CD4-positive, alpha-beta T cell treated with Interleukin-15 for 1 hour (primary cell): ENCODE measurements at places on chromosomes 4 and X.

GRCh38 chr4:7526491-7526890 lies 91.8 kb upstream of the PSAPL1 start:
- DNase-seq = no peak

DNA sequence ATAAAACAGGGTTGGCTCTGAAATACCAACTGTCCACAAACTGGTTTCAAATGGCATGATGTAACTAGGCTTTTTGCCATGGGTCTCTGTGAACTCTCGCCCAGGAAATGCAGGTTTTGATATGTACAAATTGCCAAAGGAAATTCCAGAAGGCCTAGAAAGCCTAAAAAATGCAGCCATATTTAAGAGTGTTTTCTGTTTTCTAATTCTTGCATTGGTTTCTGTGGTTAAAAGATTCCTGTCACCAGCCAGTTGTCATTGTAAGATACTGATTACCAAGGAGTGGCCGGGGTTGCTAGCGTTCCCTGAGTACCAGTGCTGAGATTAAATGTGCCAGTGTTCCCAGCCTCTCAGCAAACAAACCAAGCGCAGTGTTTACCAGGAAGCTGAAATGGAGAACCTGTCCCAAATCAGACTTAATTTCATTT lies 53.9 kb upstream of the SORBS2 start:
- no peak for DNase-seq

GRCh38 chr4:15233626-15234025 lies 194.2 kb upstream of the C1QTNF7 start:
- no peak for DNase-seq

GRCh38 chr4:183260491-183261151 lies 59.5 kb downstream of the CLDN22 start:
- no peak for DNase-seq

DNA sequence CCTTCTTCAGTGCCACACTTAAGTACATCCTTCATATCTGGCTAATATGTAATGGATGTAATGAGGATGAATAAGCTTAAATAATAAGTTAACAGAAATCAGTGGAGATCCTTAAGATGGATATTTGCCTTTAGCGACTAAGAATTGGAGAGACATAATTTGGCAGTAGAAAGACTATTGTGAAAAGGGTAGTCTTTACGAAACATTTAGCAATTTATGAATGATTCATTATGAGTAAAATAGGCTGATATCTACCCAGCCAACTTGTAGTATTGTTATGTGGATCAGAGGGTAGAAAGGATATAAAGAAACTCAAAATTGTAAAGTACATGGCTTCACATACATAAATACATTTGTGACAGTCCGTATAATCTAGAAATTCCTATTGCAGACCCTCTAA lies 2371.8 kb downstream of the PCDH7 start:
- DNase-seq = no peak

DNA sequence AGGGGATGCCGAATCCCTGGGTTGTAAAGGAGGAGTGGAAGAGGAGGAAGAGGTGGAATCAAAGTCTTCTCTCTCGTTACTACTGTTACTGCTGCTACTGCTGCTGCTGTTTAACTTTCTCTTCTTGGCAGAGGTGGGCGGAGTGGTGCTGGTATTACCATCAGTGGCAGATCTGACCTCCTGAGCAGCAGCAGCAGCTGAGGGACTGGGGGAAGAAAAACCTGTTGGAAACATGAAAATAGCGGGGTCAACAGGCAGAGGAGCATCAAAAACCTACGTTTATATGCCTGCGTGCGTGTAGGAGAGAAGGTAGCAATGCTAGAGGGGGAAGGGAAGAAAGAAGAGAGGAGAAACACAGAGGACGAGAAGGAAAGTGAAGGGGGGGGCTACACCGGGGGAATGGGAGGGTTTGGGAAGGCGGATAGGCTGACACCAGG lies 339 bp downstream of the CUL4B start:
- peak; percentile 25 for DNase-seq

- no peak for DNase-seq
These were observed 403.2 kb downstream of the KLHL13 start for GRCh38 chrX:117713411-117713810.

DNA sequence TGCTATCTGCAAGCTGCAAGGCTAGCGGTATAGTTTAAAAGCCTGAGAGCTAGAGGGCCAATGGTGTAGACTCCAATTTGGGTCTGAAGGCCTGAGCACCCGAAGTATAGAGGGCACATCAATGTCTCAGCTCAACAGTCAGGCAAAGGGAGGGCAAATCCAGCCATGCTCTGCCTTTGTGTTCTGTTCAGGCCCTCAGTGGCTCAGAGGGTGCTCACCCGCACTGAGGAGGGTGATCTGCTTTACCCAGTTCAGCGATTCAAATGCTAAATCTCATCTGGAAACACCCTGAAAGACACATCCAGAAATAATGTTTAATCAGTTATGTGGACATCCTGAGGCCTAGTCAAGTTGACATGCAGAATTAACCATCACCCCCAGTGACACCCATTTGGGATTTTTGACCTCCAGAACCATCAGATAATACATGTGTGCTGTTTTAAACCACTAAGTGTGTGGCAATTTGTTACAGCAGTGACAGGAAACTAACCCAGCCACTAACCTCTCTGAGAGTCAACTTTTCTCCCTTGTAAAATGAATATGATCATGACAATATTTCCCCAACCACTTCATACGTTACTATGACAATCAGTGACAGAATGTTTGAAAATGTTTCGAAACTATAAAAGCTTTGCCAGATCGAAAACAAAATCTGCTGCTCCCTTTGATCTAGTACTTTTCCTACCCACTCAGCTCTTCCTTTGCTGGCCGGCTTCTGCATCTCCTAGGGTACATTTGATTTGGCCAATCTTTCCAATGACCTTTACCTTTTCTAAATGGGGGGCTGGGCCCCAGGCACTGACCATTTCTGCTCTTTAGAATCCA lies 8.4 kb upstream of the TBL1X start:
- DNase-seq = peak; percentile 50

GRCh38 chr4:53861856-53862610 lies 202.4 kb downstream of the CHIC2 start:
- no peak for DNase-seq

DNA sequence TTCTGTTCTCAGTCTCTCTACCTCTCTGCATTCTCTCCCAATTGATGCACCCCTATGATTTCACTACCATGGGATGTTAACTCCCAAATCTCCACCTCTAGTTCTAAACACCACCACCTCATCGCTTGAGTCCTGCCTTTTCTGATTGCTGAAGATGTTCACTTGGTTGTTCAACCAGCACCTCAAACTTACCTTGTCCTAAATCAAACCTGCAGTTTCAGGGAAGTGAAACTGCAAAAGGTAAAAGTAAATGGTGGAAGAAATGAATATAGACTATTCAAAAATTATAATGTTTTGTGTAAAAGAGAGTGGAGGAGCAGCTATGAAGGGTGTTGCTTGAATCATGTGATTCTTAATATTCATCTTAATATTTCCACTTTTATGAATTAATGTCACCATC lies 91.0 kb downstream of the PDE5A start:
- DNase-seq = no peak

DNA sequence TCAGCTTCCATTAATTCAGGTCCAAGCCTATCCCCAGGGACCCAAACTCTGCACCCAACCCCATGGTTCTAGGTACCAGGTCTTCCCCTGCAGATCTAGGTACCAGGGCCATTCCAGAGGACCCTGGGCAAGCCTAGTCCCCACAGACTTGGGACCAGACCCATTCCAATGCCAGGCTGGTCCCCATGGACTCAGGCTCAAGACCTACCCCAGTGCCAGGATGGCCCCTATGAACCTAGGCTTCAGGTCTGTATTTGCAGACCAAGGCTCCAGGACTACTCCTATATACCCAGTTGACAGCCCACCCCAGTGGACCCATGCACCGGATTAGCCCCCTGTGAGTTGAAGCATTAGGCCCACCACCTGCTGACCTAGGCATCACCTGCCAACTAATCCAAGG lies 8.9 kb downstream of the MTHFD2L start:
- no peak for DNase-seq

DNA sequence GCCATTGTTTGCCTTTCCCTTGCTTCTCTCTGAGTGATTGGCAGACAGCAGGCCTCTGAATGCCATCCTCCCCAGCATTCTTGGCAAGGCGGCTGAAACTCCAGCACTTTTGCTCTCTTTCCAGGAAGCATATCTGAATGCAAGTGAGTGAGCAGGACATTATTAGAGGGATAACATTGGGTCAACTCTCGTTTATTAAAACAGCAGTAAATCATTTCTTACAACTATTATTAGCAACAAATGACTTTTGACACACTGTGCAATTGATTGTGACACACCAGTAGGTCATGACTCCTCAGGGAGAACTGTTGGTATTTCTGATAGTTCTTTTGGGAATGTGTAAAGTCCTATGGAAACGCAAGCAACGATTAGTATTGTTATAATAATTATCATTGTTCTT lies 103.8 kb downstream of the EFNB1 start:
- DNase-seq = no peak

- DNase-seq = no peak
These were observed at the start of gene ATOH1 for GRCh38 chr4:93828332-93828994. TSS of gene ATOH1 (plus strand) at chr4:93828753. CDS start at chr4:93828927, 174 bp downstream.

DNA sequence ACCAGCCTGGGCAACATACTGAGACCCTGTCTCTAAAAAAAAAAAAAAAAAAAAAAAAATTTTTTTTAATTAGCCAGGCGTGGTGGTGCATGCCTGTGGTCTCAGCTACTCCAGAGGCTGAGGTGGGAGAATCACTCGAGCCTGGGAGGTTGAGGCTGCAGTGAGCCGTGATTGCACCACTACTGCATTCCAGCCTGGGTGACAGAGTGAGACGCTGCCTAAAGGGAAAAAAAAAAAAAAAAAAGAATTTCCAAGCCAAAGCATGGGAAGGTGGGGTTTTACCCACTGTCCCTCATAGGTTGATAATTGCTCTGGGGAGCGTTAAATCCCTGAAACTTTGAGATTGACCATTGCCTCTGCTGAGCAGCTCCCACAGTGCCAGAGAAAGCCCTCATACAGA lies 427.5 kb downstream of the BCOR start:
- DNase-seq = no peak

DNA sequence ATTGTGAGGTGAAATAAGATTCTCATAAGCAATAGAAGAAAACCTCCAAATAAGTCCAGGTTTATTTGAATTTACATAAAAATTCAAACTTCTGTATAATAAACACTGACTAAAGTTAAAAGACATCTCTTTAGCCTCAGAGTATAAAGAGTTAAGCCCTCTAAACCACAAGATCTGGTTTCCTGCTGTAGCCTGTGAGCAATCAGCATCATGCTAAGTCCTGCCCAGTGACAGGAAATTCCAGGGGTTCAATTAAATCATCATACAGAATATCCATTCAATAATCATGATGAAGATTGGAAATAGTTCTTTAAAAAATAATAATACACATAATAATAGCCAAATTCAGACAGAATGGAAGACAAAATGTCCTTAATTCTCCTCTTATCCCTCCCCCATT lies 139.2 kb upstream of the DGKK start:
- DNase-seq = no peak

GRCh38 chrX:72294497-72294896 lies 11.2 kb downstream of the CITED1 start:
- no peak for DNase-seq

GRCh38 chr4:127417885-127418535 lies 214.7 kb upstream of the INTU start:
- no peak for DNase-seq

DNA sequence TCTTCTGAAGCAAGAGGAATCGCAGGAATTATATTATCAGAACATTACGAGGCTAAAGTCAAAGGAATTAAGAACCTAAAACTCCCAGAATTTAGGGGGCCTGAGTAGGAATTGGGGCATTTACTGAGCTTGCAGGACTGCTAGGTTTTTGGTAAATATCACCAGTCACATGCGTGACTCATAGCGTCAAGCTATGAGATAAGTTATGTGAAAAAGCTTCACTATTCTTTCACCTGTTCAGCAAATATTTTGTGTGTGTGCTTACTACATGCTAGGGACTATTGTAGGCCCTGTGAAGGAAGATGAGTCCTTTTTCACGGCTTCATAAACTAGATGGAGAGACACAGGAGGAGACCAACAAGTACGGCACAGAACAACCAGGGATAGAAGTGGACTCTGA lies 52.2 kb downstream of the MAGEA10 start:
- no peak for DNase-seq

DNA sequence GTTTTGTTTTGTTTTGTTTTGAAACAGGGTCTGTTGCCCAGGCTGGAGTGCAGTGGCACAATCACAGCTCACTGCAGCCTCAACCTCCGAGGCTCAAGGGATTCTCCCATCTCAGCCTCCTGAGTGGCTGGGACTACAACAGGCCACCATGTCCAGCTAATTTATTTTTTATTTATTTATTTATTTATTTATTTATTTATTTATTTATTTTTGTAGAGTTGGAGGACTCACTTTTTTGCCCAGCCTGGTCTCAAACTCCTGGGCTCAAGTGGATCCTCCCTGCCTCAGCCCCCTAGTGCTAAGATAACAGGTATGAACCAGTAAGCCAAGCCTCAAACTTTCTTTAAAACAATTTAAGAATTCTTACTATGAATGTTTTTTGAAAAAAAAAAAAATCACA lies 26.6 kb upstream of the PLS3 start:
- DNase-seq = no peak

DNA sequence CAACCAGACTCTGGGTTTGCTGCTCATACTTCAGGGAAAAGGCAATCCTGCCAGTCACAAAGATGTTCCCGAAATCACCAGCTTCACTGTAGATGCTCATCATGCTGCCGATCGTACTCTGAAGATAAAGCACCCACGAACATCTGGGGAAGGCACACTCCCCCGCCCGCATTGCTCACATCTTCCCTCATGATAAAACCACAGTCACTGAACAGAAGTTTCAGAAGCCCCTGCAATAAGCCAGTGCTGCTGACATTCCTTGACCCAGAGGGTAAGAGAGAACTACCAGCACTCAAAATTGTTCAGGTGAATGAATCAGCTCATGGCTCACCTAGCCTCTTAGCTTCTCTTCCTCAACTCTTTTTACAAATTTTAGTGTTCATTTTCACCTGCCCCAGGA lies 43.1 kb downstream of the SRPX2 start:
- no peak for DNase-seq

DNA sequence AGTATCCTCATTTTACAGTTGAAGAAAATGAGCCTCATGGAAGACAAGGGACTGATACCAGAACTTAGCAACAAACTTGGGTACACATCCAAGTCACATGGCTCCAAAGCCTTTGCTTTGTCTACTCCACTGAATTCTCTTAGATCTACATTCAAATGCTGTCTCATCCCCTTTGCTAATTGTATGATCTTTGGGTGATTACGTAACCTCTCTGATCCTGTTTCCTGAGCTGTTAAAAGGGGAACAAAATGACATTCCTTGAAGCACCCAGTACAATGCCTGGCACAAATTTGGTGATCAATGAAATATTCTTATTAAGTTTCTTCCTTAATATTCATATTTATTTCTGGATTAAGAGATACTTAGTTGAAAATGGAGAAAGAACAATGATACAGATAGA lies 5.9 kb upstream of the HPGD start:
- no peak for DNase-seq

- no peak for DNase-seq
These were observed 44.8 kb downstream of the SHOX start for GRCh38 chrX:675279-675954.

- DNase-seq = no peak
These were observed 1.7 kb upstream of the TMEM271 start for GRCh38 chr4:577499-578450.
